ENCODE measurements at places on chromosomes 1 and 21.
A peak's percentile ranks its signal among the peaks of the same experiment; 100 is the strongest.

- DNase-seq, result peak; percentile 36
These were observed 57.7 kb downstream of the TRIM11 start for GRCh38 chr1:228348708-228349467.

DNA sequence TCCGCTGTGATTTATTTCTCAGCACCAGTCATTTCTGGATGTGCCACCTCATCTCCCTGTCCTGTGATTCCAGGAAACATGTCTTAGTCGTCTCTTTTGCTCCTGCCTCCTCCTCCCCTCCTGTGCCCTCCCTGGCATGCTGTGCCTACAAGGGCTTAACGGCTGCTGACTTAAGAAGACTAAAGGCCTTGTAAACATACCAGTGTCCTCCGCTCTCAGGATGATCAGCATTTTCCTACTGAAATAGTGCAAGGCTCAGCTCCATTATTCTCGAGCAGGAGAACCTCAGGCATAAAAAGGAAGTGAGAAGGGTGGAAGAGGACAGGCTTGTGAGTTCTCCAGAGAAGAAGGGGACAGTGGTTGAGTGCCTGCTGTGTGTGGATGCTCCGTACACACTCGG, 61.6 kb upstream of the RUNX3 start:
- no peak for DNase-seq

GRCh38 chr21:20647607-20648006, 350.6 kb upstream of the NCAM2 start:
- DNase-seq, result no peak

- DNase-seq, result peak; percentile 59
These were observed 21.1 kb upstream of the ADGRB2 start for GRCh38 chr1:31785020-31785946.

- no peak for DNase-seq
These were observed 80.4 kb upstream of the EFHD2 start for GRCh38 chr1:15329104-15329820.

DNA sequence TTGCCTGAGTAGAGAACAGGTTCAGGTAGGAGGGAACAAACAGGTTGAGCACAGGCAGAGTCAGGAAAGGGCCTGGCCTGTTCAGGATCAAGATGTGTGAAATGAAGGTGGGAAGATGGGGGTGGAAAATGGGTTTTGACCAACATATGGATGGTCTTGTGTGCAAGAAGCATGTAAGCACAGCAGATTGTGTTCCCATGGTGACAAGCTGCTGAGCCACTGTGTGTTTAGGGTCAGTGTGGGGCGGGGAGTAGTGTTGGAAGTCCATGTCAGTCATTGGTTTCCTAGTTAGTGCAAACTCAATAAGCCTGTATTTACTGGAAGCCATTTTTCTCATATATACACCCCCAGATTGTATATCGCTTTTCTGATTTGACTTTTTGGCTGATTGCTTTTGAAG, 111.9 kb downstream of the CAMTA1 start:
- no peak for DNase-seq

Data from activated effector memory CD4-positive, alpha-beta T cell treated with anti-CD3 and anti-CD28 coated beads, Interleukin-2, amount 50 U/mL, for 16 hours (primary cell).